ENCODE measurements at places on chromosomes 7 and 10.

DNA sequence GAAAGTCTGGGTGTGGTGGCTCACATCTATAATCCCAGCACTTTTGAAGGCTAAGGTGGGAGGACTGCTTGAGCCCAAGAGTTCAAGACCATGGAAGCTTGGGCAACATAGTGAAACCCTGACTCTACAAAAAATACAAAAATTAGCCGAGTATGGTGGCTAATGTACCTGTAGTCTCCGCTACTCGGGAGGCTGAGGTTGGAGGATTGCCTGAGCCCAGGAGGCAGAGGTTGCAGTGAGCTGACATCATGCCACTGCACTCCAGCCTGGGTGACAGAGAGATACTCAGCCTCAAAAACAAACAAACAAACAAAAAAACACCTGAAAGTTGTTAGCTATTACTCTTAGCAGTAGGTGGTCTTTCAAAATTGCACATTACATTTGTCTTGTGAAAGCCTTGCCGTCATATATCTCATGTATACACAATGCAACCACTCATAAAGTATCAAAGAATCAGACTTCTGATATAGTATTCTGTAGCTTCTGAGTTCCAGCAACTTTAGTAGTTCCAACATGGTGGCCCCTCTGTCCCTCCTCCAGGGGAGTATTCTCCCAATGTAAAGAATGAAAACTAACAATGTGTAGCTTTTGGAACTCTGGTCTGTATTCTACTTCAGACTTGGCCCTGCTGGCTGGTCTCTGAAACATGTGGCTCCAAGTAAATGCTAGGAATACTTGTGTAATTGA, 101.5 kb downstream of the ZNF92 start:
- no peak for DNase-seq

GRCh38 chr10:127029061-127029460, 123.8 kb downstream of the DOCK1 start:
- no peak for DNase-seq

- DNase-seq, result no peak
Measured at GRCh38 chr7:155066417-155066950, 3.6 kb upstream of the HTR5A start.

- DNase-seq, result no peak
Measured at GRCh38 chr10:103632247-103632642, 138.7 kb downstream of the NEURL1 start.

GRCh38 chr7:26891400-26892350, 27.3 kb upstream of the SKAP2 start:
- DNase-seq, result no peak

- DNase-seq, result no peak
Measured at GRCh38 chr10:34281661-34282582, 533.2 kb downstream of the PARD3 start.

GRCh38 chr10:80279146-80279545, 10.3 kb downstream of the MAT1A start:
- no peak for DNase-seq

- no peak for DNase-seq
Measured at GRCh38 chr10:14124941-14125340, 205.8 kb downstream of the FRMD4A start.

DNA sequence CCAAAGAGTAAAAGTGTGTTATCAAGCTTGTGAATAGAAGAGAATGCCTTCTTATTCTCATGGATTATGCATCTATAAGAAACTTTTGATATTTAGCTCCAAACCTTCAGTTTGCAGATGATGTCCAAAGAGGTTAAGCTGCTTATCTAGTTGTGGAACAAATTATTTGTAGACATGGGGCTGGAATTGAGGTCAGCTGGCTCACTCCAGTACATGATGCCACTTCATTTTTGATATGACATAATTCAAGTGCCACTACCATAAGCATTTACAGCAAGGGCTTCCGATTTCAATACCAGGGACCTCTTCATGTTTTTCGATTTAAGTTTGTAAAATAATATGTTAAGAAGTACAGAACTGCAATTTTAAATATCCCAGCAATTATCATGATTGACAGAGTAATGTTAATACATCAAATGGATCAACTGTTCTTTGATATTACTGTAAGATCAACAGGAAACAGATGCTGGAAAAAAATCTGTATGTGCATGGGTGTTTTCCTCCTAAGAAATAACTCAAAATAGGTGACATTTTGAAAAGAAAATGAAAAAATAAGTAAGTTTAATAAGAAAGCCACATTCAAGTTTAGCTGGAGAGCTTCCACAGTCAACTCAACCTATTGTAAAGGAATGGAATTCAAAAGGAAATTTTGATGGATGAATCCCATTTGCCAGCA, 12.7 kb downstream of the FAM3C start:
- DNase-seq, result no peak

DNA sequence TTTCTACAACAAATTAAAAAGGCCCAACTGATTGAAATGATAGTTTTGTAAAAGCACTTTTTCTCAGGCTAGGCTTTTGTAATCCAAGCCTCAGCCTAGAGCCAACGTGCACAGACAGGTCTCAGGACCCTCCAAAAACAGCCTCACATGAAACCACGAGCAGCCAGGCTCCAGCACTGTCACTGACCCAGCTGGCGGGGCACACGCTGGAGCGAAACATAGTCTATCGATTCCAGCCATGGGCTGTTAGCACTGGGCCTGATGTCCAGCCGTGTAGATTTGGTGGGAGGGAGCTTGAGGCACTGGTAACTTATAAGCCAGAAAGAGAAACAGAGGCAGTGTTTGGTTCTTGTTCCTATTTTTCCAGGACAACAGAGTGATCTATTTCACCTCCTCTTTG, 104.5 kb downstream of the EBF3 start:
- DNase-seq, result no peak

DNA sequence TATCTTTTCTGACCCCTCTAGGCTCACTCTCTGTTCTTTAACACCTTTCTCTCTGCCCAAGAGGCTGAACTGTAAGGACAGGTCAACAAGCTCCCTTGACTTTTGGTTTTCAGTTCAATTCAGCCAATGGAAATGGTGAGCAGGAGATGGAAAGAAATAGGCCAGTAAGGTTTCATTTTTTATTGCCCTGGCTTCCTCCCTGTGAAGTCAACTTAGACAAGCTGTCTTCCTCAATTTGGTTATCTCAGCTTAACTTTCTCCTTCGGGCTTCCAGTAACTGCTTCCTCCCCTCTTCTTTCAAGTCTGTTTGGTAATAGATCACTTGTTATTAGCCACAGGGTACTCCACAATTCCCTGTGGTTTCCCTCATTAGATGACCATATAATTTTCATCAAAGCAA, 19.7 kb downstream of the LIPK start:
- no peak for DNase-seq

DNA sequence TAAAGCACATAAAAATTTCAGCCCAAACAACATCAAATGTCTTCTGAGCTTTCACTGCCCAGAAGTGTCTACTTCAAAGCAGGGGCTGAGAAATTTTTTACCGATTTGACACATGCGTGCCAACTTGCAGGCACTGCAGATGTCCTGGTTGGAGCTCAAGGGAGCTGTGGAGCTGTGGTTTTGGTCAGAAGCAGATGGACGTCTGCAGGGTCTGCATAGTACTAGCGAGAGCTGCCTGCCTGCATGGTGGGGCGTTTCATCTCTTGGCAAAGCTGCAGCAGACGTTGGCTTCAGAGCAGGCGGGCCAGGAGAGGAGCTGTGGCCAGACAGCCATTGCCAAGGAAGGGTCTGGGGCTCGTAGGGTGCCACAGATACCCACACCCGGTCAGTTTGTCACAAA, 296.7 kb downstream of the GLRX3 start:
- DNase-seq, result no peak

- DNase-seq, result no peak
Measured at GRCh38 chr10:5944389-5945189, 32.8 kb downstream of the IL15RA start.

DNA sequence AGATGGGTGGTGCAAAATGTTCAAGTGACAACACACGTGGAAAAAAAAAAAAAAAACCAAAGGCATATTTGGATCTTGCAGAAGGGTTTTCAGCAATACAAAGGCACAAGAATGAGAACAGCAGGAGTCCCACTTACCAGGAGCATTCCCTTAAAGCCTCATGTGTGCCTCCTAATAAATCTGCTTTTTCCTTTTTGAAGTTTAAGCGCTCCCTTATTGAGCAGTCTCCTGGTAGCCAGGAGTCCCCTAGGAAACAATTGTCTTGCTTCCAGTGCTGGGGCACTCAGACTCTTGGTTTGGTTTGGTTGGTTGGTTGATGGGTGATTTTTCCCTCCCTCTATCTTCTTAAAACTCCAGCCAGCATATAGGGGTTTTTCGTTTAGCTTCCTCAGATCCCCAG, 321.8 kb upstream of the NFE2L3 start:
- DNase-seq, result no peak

DNA sequence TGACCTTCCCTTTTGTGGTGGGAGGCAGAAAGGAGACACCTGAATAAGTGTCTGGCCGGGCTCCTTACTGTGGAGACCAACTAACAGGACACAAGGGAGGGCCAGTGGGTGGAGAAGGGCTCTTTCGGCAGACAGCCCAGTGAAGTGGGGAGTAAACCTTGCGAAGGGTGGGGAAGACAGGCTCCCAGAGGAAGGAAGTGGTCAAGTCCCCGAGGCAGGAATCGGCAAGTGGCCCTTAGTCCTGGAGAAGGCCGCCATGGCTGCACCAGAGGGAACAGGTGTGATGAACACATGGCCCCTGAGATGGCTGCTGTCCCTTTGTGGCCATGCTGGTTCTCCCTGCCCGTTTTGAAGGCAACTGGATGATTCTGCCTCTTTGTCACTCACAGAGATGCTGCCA, 187.2 kb upstream of the IGFBP3 start:
- DNase-seq, result no peak

DNA sequence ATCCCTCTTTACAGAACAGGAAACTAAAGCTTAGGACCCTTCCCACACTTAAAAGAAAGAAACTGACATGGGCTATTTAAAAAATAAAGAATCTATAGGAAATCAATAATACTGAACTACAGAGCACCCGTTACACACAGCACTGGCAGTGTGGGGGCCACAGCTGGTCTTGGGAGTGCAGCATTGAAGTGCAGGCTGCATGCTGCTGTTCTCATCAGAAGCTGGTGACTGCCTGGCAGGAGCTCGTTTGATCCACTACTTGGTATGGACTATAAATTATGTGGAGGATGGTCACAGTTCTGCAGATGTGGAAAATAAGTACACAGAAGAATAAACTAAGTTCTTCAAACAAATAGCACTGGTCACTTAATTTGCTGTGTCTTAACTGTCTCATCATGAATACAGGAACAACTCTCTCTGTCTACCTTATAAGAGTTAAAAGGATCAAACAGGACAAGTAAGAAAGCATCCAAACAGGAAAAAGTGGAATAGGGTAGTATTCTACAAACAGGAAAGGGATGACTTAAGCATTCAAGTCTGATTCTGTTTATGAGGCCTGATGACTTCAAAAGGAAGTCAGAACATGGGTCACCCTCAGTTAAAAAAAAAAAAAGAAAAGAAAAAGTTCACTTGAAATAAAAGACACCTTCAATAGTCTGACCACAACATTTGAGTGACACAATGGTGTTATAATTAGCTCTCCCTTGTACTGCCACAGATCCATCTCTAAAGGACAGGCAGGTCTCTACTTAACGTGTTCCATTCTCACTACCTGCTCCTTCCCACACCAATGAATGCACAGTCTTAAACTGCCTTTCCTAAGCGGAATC, 21.0 kb downstream of the DOCK4 start:
- no peak for DNase-seq

DNA sequence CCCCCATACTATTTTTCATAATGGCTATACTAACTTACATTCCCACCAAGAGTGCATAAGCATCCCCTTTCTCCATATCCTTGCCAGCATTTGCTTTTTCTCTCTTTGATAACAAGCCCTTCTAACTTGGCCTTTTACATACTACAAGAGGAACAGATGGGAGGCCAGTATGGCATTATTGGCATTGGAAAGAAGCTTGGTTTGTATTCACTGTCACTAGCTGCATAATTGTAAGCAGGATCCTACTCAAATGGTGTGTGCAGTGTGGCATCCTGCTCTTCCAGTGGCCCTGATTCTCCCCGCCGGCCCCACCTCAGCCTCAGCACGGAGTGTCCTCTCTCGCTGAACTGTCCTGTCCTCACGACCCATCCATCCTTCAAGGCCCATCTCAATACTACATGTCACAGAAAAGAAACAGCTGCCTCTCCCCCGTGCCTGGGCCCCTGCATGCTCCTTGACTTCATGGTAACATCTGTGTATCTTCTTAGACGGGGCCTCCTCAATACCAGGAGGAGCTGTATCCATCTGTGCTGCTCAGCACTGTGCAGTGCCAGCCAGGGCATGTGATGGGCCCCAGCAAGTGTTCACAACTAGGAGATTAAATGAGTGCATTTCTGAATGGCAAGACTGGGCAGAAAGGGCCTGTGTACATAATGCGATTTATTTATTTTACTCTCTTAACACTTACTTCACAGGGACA, 205.2 kb downstream of the COBL start:
- DNase-seq, result no peak

DNA sequence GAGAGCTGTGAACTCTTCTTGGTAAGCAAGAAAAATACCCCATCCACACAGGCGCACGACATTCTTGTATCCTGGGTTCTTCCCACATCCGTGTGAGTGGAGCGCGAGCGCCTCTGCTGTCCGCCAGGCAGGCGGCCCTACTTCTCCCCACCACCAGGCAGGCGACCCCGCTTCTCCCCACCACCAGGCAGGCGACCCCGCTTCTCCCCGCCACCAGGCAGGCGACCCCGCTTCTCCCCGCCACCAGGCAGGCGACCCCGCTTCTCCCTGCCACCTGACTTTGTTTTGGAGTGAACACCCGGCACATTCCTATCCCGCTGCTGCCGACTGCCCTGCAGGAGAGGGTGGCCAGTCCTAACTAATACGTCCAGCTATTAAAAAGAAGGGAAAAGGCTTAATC, 120.8 kb downstream of the NT5C2 start:
- DNase-seq, result no peak

GRCh38 chr10:36266923-36267322, 624.8 kb upstream of the FZD8 start:
- no peak for DNase-seq

- no peak for DNase-seq
Measured at GRCh38 chr7:111006691-111007090, 84.2 kb upstream of the LRRN3 start.

- no peak for DNase-seq
Measured at GRCh38 chr7:99197498-99197897, 10.4 kb downstream of the KPNA7 start.

- DNase-seq, result no peak
Measured at GRCh38 chr7:136034132-136034531, 57.0 kb upstream of the MTPN start.

All from activated naive CD4-positive, alpha-beta T cell (primary cell).